Head of caudate nucleus (tissue), 42 donors: ENCODE measurements at places on chromosomes 16 and 17.

DNA sequence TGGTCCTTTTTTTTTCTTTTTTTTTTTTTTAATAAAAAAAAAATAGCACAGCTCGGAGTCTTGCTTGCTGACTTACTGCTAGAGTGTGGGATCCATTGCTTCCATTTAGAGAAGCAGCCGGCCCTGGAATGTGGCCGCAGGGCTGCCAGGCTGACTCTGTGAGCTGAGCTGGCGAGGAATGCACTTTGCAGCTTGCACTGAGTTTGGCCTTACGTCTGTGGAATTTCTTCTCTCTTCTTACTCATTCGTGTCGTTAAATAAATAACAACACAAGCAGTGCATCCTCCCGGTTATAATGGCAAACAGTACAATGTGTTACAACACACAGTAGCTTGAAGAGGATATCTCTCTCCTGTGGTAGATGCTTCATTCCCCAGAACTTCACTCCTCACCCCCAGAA, 69.2 kb downstream of the PRKCB start:
- no peak for DNase-seq

- DNase-seq: no peak
Observed at GRCh38 chr16:11456741-11457140, 111.5 kb downstream of the RMI2 start.

DNA sequence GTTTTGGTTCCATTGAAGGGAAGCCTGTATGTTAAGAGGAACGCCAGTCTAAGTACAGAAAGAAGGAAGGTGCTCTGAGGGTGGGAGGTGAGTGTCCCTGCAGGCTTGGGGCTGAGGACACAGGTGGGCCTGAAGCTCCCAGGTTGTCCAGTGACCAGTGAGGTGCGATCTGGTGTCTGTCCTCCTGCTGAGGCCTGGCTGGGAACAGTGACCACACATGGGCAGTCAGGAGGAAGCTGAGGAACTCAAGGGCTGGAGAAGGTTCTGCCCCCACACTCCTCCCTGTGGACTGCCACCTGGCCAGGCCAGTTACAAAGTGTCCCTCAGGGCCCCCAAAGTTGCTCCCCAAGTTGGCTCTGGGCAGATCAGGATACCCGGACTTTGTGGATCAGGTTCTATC, 102.1 kb downstream of the N4BP1 start:
- DNase-seq: no peak

DNA sequence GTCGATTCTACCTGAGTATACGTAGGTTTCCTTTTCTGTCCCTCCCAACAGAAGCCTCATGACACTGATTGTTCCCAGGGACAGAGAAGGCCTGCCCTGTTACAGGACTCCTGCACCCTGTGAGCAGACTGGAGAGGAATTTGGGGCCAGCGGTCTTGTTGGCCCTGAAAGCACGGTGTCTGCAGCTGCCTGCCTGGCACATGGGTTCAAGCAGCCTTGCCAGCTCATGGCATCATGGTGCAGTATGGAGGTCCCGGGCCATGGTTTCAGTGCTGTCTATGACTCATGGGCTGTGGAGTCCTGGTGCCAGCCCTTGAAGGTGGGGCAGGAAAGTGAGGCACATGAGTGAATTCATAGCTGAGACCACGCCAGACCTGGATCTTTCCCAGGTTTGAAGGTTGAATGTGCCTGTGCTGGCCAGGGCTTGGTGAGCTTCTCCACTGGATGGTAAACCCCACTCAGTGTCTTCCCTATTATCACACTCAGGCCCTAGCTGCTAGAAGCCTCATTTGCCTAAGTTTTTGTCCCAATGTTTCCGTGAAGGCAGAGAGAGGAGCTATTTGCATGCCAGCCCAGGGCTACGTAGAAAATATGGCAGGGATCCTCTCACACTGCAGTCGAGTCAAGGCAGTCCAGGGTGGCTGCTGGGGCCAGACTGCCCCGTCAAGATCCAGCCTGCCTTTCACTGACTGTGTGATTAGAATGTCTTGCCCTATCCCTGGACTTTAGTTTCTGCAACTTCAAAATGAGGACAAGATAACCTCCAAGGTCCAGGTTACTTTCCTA, 277.2 kb upstream of the CCL2 start:
- DNase-seq: no peak

GRCh38 chr16:5019775-5020174, 14.0 kb downstream of the NAGPA start:
- no peak for DNase-seq

DNA sequence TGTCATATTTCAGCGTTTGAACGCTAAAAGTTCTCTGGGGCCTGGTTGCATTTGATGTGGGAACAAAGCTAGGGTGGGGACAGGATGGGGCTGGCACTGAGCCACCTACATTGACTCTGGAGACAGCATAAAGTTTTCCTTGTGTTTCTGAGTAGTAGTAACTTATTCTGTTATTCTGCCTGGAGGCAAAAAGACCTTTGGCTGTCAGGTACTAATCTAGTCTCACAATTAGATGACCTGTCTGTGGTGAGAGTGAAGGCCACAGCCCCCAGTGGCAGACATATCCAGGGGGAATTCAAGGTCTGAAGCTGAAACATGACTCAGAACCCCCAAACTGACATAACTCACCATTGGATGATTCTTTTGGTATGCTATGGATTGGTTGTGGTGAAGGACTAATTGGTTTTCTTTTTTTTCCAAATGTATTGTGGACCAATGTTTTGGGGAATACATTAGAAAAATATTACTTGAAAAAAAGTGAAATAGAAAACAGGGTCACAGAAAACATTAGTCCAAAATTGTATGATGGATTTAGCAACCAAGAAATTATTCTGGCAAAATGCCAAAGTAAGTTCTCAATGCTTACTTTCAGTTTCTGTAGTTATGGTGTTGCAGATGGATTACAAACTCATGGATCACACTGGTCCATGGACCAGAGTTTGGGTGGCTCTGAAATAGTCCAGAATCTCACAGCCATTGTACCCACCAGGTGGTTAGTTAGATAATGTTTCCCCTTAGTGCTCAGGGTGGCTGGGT, 10.5 kb upstream of the SALL1 start:
- no peak for DNase-seq

GRCh38 chr16:586645-587590, 2.9 kb upstream of the RAB40C start:
- no peak for DNase-seq

DNA sequence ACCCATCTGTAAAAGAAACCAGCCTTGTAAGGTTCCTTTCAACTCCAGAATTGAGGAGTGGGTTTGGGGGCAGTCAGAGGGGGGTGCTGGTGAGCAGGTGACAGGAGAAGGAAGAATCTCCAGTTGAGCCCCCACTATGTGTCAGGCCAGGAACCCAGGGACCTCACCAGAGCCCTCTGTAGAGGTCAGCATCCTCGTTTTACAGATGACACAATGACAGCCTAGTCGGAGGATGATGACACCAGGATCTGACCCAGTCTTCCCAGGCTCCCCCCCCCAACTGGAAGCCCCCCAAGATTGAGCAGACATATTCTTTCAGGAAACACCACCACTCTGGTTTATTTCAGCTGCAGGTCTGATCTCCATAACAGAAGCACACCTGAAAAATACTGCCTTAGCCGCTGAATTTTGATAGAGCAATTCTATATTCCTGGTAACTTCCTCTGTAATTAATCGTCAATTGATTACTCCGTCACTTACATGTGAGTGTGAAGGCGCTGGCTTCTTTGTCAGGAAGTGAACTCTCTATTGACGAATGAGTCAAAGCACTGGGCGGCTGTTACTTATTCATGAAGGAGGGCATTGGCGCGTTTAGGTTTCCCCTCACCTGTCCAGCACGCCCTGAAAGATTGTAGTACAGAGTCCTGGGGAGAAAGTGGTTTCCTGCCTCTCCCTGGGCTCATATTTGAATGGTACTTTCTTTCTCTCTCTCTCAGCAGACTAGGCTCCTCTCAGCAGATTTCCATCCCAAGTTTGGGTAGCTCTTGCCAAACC, 21.2 kb downstream of the SOCS3 start:
- no peak for DNase-seq

- DNase-seq: no peak
Observed at GRCh38 chr17:31907342-31907962, 5.9 kb upstream of the UTP6 start.

DNA sequence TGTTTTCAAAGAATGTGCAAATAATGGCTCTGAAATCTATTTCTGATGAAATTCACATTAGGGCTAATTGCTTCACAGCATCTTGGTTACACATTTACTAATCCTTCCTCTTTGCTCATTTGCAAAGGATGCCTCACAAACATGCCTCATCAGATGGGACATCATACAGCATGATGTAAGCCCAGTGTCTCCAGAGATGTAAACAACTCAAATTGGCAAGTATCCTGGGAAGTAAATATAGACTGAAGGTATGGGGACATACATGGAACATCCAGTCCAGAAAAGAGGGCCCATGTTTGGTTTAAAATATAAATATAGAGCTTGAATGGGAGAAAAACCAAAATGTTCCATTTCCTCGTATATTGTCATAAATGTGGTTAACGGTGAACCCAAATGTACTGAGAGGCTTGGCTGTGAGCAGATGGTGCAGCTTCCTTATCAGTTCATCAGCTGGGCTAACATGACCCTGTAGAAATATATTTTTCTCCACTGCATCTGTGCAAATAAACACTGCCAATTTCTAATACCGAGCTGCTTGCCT, 142.9 kb upstream of the NUDT7 start:
- no peak for DNase-seq
